NCI-H1436 (cell line): ENCODE measurements at places on chromosomes 5 and 9.

DNA sequence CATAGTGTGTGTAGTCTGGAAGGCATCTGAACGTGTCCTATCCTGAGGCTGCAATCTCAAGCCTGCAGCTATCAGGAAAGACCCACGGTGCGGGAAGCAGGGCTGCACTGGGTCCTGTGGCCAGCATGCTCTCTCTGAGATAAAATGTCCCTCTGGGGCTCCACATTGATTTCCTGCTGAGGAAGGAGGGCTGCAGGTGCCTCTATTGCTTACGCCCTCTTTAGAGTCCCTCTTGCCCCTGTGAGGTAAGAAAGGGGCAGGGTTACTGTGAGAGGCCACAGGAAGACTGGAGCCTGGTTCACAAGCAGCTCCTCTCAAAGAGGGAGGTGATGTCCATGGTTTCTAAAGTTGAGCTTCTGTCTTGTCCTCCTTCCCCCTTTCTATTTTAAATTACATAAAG lies 299.9 kb upstream of the RFX3 start:
- no peak for DNase-seq

DNA sequence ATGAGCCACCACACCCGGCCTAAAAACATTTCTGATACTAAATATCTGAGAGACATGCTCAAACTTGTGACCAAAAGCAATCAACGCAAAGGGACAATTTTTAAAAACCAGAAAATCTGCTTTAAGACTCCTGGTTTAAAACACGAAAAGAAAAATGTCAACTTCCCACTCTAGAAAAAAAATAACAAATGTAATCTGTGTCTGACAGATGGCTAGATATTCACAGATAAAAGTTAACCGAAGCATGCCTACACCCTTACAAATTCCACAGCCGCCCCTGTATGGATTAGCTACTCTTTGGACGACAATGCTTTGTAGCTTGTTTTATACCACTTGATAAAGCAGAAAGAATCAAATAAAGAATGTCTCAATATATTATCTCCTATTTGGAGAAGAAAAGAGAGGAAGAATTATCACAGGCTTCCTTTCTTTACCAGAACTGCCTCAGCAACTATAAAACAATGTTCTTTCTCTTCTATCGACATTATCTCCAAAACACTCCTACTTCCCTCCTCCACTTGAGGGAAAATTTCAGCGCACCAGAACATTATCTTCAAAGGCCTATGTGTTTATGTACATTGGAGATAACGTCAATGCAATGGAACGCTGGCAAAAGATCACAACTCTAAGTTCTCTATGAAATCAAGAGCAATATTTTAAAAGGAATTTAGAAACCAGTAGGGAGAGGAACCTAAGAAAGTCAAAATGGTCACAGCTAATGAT lies 26.2 kb downstream of the CEMIP2 start:
- DNase-seq: no peak

GRCh38 chr9:494764-495163 lies 280.1 kb downstream of the DOCK8 start:
- DNase-seq: no peak

GRCh38 chr9:136851941-136852663 lies at the start of gene MAMDC4:
Gene MAMDC4 (plus strand): TSS chr9:136852346. CDS start chr9:136852417, 71 bp downstream.
- DNase-seq: no peak

DNA sequence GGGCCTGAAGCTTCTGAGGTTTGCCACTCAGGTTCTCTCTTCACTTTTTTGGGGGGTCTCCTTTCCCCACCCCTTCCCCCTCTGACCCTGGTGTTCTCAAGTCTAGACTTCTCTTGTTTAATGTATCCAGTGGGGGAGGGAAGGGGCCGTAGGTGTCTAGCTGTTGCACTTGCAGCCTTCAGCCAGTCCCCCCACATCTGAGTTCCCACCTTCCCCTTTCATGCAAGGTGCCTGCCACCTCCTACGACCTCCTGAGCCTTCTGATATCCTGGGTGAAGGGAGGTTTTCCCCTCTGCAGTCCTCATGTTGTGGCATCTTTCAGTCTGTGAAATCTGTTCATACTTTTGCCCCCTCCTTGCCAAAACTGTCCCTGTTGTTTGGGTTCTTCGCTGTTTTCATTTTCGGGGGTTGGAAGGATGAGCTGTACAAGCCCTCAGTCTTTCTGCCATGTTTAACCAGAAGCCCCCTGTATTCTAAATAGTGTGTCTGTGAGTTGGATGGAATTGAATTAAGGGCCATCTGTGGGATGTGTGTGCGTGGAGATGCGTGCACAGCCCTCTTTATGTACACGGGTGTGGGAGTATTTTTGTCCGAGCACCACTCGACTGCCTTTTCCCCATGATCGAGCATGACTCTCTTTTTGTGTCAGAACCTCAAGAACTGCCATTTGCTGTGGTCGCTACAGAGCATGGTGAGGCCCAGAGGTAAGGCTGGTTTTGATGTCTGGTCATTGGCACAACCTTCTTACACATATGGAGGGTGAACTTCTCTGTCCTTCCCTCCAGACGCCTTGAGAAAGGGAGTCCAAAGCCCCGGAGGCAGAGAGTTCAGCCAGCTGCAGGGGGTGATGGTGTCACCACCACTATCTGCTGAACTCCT lies 23.6 kb downstream of the PRRC2B start:
- no peak for DNase-seq

- DNase-seq: no peak
Measured at GRCh38 chr5:74578356-74579044, 62.0 kb downstream of the ENC1 start.

- DNase-seq: no peak
Measured at GRCh38 chr5:73214306-73214705, 41.3 kb downstream of the TMEM174 start.

GRCh38 chr9:23663946-23664345 lies 162.1 kb downstream of the ELAVL2 start:
- no peak for DNase-seq

DNA sequence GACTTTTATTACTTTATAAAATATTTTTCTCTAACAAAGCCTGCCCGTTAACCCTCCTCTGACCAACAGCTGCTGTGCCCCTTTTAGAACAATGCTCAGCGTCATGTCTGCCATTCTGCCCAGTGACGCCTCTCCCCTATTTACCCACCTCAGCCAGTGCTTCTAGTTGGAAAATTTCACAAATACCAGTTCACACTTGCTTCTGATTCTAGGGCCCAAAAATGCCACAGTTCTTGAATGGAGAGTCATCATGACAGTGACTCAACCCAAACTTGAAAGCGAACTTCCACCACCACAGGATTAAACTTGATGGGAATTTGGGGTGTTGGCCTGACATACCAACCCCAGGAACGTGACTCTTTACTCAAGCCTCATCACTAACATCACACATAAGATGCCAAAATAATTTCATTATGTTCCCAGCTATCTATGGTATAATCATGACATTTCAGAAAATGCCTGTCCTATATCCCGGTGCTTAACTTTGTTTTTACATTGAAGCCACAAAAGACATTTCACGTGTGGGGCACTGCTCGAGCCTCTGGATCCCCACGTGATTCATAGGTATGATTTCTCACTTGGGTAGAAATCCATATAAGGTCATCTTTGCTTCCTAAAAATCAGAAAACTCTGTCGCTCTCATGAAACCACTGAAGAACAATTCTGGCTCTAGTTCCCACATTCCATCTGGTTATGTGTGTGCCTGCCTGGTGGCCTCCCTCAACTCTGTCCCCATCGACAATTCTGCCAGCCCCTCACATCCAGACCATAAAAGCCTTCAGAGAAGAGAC lies 220.9 kb downstream of the ACTL7B start:
- no peak for DNase-seq

DNA sequence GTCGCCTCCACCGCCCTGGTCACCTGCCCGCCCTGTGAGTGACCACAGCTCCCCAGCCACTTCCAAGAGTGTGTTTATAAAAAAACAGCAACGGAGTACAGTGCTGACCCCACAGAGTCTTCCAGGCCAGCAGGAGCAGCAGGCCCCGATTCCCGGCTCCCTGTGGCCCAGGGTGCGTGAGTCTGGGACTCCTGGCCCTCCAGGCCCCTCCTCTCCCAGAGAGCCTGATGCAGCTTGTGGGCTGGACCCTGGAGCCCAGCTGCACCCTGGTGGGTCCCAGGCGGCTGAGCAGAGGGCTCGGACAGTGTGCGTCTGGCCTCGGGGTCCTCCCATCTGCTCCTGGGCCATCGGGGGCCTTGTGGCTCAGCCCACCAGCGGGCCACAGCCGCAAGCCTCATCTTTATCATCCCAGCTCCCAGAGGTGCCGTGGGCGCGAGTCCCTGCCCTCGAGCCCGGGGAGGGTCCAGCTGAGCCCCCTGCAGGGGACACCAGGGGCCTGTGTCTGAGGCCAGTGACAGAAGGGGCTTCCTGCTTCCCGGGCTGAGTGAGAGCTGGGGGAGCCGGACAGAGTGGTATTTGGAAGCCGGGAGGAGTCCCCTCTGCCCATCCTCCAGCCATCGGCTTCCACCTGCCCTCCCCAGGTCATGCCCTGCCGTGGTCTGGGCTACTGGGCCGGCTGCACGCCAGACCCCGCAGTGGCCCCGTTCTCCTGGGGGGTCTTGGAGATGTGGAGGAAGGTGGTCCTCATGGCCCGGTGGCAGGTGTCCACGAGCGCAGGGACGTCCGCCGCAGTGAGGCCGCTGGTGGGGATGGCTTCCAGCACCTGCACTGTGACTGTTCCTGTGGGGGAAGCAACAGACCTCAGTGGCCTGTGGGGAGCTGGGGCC lies 10.6 kb downstream of the EGFL7 start:
- no peak for DNase-seq

GRCh38 chr5:33701251-33701650 lies 190.5 kb downstream of the ADAMTS12 start:
- DNase-seq: no peak

DNA sequence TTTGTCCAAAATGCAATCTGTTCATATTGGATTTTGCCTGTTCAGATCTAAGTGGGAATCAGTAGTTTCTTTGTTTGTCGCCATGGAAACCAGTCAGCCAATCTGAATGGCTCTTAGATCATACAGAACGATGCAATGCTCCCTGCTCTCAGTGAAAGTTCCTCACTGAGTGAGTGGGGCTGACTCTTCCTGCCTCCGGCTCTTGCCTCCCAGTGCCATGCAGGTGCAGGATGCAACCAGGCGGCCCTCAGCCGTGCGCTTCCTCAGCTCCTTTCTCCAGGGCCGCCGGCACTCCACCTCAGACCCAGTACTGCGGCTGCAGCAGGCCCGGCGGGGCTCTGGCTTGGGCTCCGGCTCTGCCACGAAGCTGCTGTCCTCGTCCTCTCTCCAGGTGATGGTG lies at the start of gene PTPDC1:
Gene PTPDC1, plus strand, starts transcription at position 151 of the 400 bp plus-strand sequence. Its CDS starts 67 bp downstream, at position 218.
- DNase-seq: no peak
